Renal cortical epithelial cell (primary cell): ENCODE measurements at places on chromosomes 1 and 21. TPM values are rescaled to one million over a fixed set of nuclear protein-coding genes. Genes with fewer than 3 reads are reported as not detected.

- DNase-seq = no peak
Measured at GRCh38 chr21:37410639-37411038, 44.1 kb downstream of the DYRK1A start.

GRCh38 chr1:198747127-198747526, 108.3 kb downstream of the PTPRC start:
- DNase-seq = no peak

DNA sequence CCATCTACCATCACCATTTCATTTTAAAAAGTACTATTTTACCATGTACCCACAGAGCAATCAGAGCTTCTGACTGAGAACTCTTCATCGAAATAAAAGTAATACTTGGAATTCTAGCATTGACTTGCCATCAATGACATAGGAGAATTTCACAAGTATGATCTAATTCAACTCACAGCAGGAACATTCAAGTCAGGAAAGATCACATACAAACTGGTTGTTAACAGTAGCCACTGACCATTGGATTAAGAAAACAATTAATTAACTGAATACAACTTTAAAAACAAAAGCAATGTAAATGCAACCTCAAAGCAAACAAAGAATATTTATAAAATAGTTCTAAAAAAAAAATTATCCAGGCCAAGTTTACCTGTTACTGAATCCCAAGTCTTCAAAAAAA, 18.8 kb downstream of the RNF115 start:
- peak; percentile 49 for DNase-seq

DNA sequence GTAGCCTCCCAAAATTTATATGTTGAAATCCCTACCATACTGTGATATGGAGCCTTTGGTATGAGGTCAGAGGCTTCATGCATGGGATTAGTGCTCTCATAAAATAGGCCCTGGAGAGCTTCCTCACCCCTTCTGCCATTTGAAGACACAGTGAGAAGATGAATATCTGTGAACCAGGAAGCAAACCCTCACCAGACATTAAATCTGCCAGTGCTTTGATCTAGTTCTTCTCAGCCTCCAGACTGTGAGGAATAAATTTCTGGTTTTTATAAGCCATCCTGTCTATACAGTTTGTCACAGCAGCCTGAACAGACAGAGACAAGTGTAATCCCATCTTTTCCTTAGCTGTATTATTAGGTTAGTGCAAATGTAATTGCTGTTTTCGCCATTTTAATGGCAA, 88.4 kb downstream of the OLFML2B start:
- DNase-seq = no peak

DNA sequence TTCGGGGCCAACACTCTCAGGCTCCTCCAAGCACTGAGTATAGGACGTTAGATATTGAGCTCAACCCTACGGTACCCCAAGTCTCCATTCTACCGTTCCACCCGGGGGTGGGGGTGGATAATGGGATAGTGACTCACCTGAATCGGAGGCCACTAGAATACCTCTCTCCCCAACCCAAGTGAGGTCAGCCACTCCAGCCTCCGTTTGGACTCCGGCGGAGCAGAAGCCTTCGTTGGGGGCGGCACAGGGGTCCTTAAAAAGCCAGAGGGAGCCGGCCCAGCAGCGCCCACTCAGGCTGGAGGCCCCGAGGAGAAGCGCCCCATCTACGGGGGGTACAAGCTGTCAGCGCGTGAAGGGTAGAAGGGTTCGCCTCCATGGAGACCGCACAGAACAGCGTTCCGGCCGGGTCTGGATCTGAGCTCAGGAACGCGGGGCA, 556 bp downstream of the WDR77 start:
- DNase-seq = no peak

DNA sequence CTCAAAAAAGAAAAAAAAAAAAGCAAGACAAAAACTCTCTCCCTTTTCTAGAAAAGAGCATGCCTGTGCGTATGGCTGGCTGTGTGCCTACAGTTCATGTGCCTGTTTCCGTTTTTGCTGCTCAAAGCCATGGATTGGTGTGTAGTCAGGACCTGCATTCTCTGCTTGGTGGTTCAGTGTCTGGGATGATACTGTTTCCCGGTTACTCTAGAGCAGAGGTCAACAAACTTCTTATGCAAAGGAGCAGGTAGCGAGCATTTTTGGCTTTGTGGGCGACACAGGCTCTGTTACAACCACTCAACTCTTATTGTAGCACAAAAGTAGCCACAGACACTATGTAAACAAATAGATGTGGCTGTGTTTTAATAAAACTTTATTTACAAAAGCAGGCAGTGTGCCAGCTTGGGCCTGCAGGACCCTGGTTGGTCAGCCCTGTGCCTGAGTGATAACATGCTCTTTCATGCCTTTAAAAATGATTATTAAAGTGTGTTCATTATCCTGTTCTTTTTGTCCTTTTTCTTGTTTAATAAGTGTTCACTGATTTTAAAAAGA, 524.2 kb downstream of the KIF26B start:
- DNase-seq = no peak

- no peak for DNase-seq
Measured at GRCh38 chr21:42406866-42407265, 3.2 kb downstream of the UBASH3A start.

DNA sequence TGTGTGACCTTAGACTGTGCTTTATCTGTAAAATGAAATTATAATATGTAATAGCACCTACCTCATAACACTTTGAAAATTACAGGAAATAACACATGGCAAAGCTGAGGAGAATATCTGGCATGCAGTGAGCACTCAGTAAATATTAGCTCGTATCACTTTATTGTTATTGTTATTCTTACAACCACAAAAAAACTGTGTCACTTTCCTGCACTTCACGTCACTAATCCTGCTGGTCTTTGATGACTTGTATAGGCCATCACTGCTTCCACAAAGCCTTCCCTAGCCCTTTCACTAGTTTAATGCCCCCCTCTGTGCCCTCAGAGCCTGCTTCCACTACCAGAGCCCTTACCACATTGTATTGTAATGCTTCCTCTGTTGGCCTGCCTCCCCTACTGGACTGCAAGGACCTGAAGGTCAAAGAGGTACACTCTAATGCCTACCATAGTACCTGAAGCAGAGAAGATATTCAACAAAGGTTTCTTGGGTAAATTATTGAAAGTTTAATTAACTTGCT, 231.6 kb downstream of the NFIA start:
- DNase-seq = no peak

- peak; percentile 30 for DNase-seq
Measured at GRCh38 chr1:81590171-81590570, 210.6 kb upstream of the ADGRL2 start.

DNA sequence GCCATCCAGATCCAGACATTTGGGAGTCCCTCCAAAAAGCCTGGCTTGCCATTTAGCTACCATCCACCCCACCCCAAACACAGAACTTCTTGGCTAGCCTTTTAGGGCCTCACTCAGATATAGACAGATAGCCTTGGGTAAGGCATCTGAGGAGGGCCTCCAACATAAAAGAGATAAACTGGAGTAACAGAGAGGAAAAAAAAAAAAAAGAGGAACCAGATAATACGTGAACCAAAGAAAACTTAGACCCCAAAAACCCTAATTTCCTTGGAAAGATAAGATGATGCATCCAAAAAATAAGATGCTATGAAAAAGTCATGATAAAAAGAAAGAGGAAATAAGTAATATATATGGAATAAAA, 19.8 kb upstream of the LSS start:
- no peak for DNase-seq

GRCh38 chr1:3837200-3837599, 19.8 kb downstream of the CEP104 start:
- DNase-seq = no peak

GRCh38 chr21:44846224-44846484, 27.3 kb downstream of the PTTG1IP start:
- DNase-seq = no peak

GRCh38 chr1:232551386-232551785, 78.5 kb downstream of the SIPA1L2 start:
- peak; percentile 72 for DNase-seq

- peak; percentile 62 for DNase-seq
Measured at GRCh38 chr1:181021811-181022434, 747 bp downstream of the STX6 start.

DNA sequence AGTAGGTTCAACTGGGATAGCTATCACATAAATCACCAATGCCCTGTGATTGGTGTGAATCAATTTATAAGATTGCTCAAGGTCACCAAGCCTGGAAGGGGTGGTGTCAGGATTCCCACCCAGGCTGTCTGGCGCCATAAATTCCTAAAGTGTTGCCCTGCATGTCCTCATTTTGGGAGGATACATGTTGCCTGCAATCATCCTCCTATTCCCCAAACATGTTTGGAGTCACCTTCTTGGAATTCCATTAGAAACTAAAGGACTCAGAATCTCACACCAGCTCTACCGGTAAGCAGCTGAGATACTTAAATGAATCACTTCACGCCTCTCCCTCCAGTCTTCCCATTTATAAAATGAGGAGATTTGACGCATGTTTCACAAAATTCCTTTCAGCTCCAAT, 54.1 kb upstream of the SLC45A1 start:
- DNase-seq = no peak

DNA sequence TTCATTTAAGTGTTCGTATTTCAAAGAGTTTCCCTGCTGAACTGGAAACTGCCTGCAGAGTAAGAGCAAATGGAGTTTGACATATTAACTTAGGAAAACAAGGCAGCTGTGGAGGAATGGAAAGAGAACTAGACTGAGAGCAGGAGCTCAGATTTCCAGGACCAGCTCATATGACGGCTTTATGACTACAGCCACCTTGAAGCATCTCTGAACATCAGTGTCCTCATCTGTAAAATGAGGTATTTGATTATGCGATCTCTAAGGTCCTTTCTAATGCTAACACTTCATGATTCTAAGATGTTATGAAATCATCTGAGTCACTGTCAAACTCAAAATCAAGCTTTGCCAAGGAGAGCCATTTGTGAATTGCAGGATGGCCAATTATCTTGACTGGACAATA, 112.3 kb downstream of the PRRX1 start:
- DNase-seq = no peak

DNA sequence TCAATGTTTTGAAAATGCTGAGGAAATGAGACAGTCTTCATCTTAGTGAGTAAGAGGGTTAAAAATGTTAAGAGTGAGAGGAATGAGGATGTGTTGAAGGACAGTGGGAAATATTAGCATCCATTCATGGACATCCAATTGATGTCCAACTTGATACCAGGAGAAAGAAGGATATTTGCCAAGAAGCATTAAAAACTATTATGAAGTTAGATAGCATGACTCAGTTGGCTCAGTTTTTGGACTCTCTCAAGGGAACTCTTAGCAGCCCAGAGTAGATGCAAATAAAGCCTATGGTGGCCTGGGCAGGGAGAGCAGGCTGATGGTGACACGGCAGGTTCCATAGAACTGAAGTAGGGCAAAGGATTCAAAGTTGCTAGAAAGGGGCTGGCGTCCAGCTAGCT, 171.0 kb downstream of the ZZZ3 start:
- DNase-seq = peak; percentile 56

GRCh38 chr1:40241362-40241761, 6.4 kb upstream of the TMCO2 start:
- peak; percentile 9 for DNase-seq

GRCh38 chr1:169584483-169585144, 1.7 kb downstream of the F5 start:
- peak; percentile 56 for DNase-seq

GRCh38 chr1:69911301-69911801, 294.0 kb downstream of the LRRC40 start:
- no peak for DNase-seq

DNA sequence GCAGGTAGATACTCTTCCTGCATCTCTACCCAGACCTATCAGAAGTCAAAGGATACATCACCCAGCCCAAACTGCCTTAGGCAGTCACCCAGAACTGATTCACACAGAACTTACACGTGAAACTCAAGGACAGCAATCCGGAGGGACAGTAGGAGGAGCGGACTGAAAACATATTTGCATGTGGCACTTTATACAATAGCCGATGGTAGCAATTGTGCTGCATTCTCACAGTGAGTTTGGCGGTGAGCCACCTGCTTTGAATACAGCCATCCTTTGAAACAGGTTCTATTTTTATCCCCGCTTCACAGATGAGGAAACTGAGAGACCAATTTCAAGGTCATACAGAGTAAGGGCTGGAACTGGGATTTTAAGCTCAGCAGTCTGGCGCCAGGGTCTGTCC, 69.5 kb downstream of the EDEM3 start:
- no peak for DNase-seq

DNA sequence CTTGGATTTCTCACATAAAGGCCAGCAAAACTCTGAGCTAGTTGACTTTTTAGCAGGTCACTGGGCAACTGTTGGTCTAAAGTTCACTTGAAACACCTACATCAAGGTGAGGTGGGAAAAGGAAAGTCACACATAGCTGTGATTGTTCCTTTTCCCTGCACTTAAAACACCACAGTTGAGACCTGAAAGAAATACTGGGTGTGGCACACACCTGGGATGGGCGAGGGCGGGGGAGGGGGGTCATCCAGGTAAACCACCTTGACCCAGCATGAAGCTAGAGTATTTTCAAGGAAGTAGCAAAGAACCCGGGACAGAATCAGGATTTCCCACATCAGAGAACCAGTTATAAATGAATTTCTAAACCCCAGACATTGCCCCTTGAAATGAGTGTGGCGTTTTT, 26.4 kb downstream of the ZNF697 start:
- DNase-seq = no peak

- DNase-seq = no peak
Measured at GRCh38 chr1:202152399-202152798, 7.9 kb upstream of the ARL8A start.

DNA sequence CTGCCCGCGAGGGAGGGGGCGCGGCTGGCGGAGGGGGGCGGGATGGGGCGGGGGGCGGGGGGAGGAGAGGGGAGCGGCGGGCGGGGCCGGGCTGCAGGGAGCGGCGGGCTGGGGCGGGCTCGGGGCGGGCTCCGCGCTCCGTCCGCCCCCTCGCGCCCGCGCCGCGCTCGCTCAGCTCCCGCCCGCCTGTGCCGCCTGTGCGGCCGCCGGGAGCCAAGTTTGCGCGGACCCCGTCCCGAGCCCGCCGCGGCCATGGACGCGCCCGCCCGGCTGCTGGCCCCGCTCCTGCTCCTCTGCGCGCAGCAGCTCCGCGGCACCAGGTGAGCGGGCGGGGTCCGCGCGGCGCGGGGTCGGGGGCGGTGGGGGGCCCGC, at the start of gene GABRD:
GABRD (plus strand) TSS at position 174 of the 372 bp plus-strand sequence; CDS start at position 253, 79 bp downstream.
- DNase-seq = no peak

- DNase-seq = no peak
Measured at GRCh38 chr1:198726455-198726854, 87.6 kb downstream of the PTPRC start.

DNA sequence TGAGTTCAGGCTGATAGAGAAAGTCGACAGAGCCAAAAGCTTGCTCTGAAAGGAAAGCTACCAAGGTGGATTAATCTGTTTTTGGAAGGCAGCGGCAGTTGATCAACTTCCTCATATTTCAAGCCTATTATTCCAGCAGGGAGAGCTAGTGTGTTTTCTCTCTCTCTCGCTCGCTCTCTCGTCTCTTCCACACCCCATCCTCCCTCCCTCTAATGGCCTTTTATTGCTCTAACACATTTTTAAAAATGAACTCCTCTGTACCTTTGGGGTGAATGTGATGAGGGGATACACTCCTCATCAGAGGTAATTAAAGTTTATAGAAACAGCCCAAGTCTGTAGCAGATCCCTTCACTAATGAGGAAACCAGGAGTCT, 126.4 kb downstream of the CLIC6 start:
- peak; percentile 47 for DNase-seq

FCRL6 gene
- 0.05 TPM in 1 of 2 replicates, not detected in the other for total RNA-seq

AMY2B gene
- total RNA-seq = 2.4 and 19.7 TPM in 2 replicates

LCE1E gene
- not detected in 2 replicates for total RNA-seq

RSPH1 gene
- total RNA-seq = 1.0 and 3.6 TPM in 2 replicates

DDR2 gene
- total RNA-seq = 1.2 and 1.7 TPM in 2 replicates

GPR153 gene
- 1.9 and 4.8 TPM in 2 replicates for total RNA-seq

KISS1 gene
- 0.52 TPM in 1 of 2 replicates, not detected in the other for total RNA-seq

CFHR3 gene
- total RNA-seq = not detected in 2 replicates

SELP gene
- total RNA-seq = not detected in 2 replicates

CHODL gene
- total RNA-seq = 0.30 and 2.1 TPM in 2 replicates

CENPF gene
- 8.7 and 21.4 TPM in 2 replicates for total RNA-seq

GUCA2A gene
- not detected in 2 replicates for total RNA-seq

COA6 gene
- total RNA-seq = 11.5 and 24.0 TPM in 2 replicates
